ENCODE measurements at places on chromosomes 5 and 9. TPM values are rescaled to one million over a fixed set of nuclear protein-coding genes. Genes with fewer than 3 reads are reported as not detected.

Gene LCN1
- total RNA-seq, result not detected

Gene C8G
- 0.79 TPM for total RNA-seq

Gene PRUNE2
- under 0.01 TPM for total RNA-seq

Gene FRMD3
- total RNA-seq, result 0.51 TPM

Gene ECSCR
- total RNA-seq, result not detected

Gene IL4
- not detected for total RNA-seq

Gene FAM13B
- total RNA-seq, result 10.5 TPM

Gene CATSPER3
- total RNA-seq, result under 0.01 TPM

Gene POLR1E
- 15.6 TPM for total RNA-seq

Gene ITK
- total RNA-seq, result not detected

Gene EXOC3
- total RNA-seq, result 37.5 TPM

Gene PCDHA10
- total RNA-seq, result under 0.01 TPM

Gene PCDHGB2
- 0.26 TPM for total RNA-seq

Gene FOXD4L5
- 0.13 TPM for total RNA-seq

Gene PCDHGA5
- under 0.01 TPM for total RNA-seq

Gene LHX6
- total RNA-seq, result 0.13 TPM

Gene CEMIP2
- total RNA-seq, result 58.8 TPM

Gene SMIM3
- total RNA-seq, result 3.7 TPM

Gene DDX4
- total RNA-seq, result under 0.01 TPM

Gene PCDHAC2
- total RNA-seq, result 16.8 TPM

Gene OLFM1
- total RNA-seq, result 0.13 TPM

Gene AJM1
- 1.1 TPM for total RNA-seq

Gene LMBRD2
- total RNA-seq, result 5.3 TPM

Gene PCDHB7
- total RNA-seq, result not detected

Gene SUB1
- total RNA-seq, result 103 TPM

Gene MAMDC2
- total RNA-seq, result 0.53 TPM

Gene IL13
- not detected for total RNA-seq

Gene CCL21
- not detected for total RNA-seq

Gene ORM1
- not detected for total RNA-seq

Gene CAPSL
- not detected for total RNA-seq

Gene ANKDD1B
- total RNA-seq, result 1.9 TPM

Gene SYK
- 29.7 TPM for total RNA-seq

Gene C5orf52
- total RNA-seq, result not detected

Gene BTNL8
- total RNA-seq, result not detected

Gene TOMM5
- 108 TPM for total RNA-seq

Gene RFX3
- 1.4 TPM for total RNA-seq

Gene CSF2
- total RNA-seq, result not detected
